NCI-H146 (cell line): ENCODE measurements at places on chromosomes 2 and 18.

DNA sequence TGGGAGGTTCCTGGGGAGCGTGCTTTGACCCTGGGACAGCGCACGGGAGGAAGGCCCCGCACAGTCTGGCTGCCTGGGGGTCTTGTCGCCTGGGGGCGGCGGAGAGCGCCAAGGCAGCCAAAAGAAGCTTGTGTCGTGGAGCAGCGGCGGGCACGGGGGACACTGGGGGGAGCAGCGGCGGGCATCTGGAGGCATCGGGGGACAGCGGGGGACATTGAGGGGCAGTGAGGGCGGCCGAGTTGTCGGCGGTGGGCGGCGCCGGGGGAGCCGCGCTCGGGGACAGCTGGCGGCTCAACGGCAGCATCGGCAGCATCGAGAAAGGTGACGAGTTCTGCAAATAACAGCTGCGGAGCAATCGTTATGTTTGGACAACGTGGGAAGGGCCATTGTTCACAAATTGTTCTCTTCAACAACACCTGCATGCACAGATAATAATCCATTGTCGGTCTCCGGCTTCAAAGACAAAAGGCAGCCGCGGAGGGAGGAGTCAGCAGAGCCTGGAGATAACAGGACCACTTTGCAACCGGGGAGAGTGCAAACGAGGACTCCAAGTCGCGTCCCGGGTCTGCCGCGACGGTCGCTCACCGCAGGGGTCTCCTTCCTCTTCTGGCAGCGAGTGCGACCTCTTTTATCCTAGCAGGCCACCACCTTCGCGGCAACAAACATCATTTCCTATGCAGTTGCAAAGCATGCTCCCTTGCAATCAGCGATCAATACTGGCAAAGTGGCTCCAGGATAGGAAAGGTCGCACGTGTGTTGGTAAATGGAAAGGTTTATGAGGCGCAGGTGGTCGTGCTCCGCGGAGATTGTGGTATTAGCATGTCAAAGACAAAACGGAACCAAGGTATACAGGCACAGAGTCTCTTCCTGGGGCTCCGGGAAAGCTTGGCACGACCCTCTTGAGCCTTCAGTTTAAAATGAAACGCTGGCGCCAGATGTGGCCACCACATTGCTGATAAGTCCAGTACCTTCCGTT, 132.3 kb upstream of the DLX2 start:
- peak; percentile 99 for DNase-seq

GRCh38 chr2:101960819-101961337, 30.9 kb upstream of the IL1R2 start:
- DNase-seq, result no peak

GRCh38 chr2:234678711-234679110, 181.8 kb upstream of the ARL4C start:
- DNase-seq, result no peak

DNA sequence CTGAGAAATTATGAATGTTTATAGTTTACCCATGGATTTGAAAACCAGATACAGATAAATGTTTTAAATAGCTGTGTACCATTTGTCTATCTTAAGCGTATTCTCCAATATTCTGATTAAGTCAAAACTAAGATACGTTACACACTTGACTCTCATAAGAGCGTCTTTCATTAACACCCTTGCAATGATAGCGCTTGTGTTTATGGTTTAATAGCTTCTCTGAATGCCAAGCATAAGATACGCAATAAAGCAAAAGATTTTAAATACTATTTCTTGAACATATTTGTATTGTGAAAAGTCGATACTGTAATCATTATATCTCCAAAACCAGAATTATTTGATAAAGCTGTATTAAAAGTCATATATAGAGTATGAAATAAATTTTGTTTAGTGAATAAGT, 3.0 kb downstream of the CALCRL start:
- DNase-seq, result no peak
